ENCODE measurements at places on chromosomes 3 and 15.

GRCh38 chr15:90184786-90185704 is 16.1 kb upstream of the SEMA4B start:
- peak; percentile 12 for DNase-seq

- DNase-seq = no peak
Observed at GRCh38 chr3:177523872-177524438, 326.7 kb upstream of the TBL1XR1 start.

- DNase-seq = no peak
Observed at GRCh38 chr15:59953392-59953883, 50.7 kb upstream of the FOXB1 start.

- DNase-seq = peak; percentile 24
Observed at GRCh38 chr3:128488991-128489673, 3.9 kb downstream of the GATA2 start.

DNA sequence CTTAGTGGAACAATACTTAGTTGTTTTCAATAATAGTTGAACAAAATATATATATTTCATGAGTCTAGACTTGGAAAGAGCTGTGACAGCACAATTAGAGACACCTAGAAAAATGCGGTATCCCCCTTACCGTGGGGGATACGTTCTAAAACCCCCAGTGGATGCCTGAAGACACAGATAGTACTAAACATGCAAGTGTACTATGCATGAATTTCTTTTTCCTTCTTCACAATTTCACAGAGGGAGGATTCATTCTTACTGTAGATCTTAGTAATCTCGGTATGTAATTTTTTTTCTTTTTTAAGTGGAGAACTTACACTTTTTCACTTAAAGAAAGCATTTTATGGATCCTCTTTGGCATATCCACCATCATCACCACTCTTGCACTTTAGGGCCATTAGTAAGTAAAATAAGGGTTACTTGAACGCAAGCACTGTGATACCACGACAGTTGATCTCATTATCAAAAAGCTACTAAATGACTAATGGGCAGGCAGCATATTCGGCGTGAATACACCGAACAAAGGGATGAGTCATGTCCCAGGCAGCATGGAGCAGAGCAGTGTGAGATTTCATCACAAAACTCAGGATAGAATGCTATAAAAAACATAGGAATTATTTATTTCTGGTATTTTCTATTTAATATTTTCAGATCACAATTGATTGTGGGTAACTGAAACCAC is 72.3 kb upstream of the ZNF280D start:
- no peak for DNase-seq

- DNase-seq = no peak
Observed at GRCh38 chr15:71082803-71083202, 32.5 kb upstream of the THSD4 start.

- no peak for DNase-seq
Observed at GRCh38 chr15:22885120-22885519, 46.7 kb downstream of the NIPA2 start.

- no peak for DNase-seq
Observed at GRCh38 chr15:60993008-60993407, 236.1 kb downstream of the RORA start.

GRCh38 chr15:95169541-95170459 is 938.4 kb downstream of the MCTP2 start:
- DNase-seq = no peak

- no peak for DNase-seq
Observed at GRCh38 chr3:58487140-58487886, 4.6 kb upstream of the KCTD6 start.

DNA sequence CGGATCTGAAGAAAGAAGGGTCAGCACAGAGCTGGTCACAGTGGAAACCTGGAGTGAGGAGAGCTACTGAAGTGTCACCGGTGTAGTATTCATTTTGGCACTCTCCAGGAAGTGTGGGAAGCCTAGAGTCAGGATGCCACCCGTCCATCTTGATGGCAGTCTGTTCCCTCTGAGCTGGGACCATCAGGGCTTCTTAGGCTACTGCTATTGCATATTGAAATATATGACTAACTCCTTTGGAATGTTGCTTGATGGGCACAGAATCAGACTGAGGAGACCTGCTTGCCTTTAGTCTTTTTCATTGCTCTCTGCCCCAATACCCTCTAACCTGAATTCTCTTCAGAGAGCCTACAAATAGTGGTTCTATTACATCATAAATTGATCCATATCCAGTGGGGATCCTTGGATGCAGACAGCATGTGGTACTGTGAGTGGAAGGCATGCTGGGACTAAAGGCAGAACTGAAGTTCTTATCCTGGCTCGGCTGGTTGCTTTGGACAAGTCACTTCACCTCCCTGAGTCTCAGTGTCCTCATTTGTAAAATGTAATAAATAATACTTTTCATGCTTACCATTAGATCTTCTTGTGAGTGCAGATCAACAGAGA is 143.5 kb downstream of the PDE8A start:
- no peak for DNase-seq

DNA sequence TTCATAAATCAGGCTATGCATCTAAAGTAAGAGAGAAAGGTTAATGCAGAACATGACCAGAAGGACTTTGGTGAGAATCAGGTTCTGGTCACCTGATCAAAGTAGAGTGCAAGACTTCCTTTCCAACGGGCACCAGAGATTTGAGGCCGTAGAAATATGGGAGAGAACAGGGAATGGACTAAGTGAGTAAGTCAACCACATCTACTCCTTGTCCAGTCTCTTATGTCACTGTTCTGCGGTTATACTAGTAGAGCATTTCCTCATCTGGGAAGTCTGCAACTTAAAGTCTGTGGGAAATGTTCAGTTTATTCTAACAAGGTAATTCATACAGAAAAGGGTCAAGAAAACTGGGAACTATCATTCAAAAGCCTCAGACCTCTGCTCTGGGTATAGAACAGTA is 232.8 kb downstream of the CPNE4 start:
- no peak for DNase-seq

GRCh38 chr15:69469467-69470201 is 17.0 kb downstream of the RPLP1 start:
- DNase-seq = no peak
